ENCODE measurements at places on chromosomes 2 and 18.

DNA sequence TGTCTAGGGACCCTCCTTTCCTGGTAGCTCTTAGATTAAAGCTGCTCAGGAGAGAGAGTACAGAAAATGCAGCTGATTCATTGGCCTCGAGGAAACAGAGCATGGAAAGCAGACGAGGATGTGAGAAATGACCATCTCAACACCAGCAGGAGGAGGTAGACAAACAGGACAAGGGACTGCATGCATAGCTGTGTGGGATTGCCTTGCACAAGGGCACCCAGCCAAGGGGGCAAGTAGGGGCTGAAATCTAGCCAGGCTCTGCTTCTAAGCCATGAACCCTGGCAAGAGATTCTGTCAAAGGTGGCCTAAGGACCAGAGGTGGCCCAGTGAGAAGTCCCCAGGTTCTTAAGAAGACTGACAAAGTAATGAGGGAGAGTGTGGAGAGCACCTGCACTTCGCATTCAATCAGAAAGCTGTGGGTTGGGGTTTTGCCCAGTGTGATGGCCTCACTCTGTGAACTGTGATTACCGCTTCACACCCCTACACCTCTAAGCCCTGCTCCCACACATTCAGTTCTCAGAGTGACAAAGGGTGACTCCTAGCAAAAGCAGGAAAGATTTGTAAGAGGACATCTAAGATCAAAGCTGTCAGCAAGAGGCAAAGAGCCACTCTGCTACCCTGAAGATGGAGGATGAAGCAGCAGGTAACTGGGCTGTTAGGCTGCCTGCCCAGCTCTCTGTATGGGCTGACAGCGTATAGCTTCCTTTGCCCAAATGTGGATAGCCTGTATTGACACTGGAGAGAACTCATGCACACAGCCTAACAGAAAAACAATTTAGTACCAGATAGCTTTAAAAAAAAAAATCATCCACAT, 151.3 kb upstream of the PELI1 start:
- DNase-seq, result no peak

GRCh38 chr18:55654986-55655385, 67.0 kb upstream of the TCF4 start:
- no peak for DNase-seq

- peak; percentile 51 for DNase-seq
Observed at GRCh38 chr2:109409321-109410038, 204.3 kb downstream of the SEPTIN10 start.

GRCh38 chr18:6629635-6630140, 99.8 kb upstream of the ARHGAP28 start:
- DNase-seq, result peak; percentile 76

GRCh38 chr18:24231773-24232735, 93.2 kb downstream of the CABYR start:
- no peak for DNase-seq

- DNase-seq, result no peak
Observed at GRCh38 chr2:159773886-159774285, 24.1 kb downstream of the CD302 start.

DNA sequence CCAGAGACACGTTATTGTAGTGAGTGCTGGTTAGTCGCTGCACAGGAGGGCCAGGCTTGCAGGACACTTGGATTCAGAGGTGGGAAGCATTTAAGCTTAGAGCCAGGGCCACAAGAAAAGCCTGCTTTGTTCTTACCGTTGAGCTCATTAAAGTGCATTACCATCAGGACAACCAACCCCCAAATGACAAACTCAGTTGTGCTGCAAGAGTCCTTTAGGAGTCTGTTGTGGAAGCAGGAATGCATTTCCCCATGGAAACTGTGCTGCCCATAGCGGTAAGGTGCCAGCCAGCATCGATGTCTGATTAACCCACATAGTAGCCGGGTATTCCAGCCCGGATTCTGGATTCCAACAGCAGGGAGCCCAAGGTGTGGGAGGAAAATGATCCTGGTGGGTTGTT, 23.4 kb upstream of the REEP1 start:
- no peak for DNase-seq

DNA sequence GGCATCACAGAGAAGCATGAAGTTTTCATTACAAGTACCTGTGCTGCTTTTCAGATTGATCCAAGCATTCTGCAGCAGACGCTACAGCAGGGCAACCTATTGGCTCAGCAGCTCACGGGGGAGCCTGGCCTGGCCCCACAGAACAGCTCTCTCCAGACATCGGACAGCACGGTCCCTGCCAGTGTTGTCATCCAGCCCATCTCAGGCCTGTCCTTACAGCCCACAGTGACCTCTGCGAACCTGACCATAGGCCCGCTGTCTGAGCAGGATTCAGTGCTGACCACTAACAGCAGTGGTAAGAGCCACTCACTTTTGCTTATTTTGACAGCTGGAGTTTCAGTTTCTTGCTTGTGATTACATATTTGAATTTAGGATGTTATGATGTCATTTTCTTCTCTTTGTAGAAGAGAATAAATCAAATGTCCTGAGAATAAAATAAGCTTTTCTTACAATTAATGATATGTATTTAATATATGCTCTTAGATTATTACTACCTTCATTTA, 104.9 kb downstream of the ZNF236 start:
- DNase-seq, result no peak

DNA sequence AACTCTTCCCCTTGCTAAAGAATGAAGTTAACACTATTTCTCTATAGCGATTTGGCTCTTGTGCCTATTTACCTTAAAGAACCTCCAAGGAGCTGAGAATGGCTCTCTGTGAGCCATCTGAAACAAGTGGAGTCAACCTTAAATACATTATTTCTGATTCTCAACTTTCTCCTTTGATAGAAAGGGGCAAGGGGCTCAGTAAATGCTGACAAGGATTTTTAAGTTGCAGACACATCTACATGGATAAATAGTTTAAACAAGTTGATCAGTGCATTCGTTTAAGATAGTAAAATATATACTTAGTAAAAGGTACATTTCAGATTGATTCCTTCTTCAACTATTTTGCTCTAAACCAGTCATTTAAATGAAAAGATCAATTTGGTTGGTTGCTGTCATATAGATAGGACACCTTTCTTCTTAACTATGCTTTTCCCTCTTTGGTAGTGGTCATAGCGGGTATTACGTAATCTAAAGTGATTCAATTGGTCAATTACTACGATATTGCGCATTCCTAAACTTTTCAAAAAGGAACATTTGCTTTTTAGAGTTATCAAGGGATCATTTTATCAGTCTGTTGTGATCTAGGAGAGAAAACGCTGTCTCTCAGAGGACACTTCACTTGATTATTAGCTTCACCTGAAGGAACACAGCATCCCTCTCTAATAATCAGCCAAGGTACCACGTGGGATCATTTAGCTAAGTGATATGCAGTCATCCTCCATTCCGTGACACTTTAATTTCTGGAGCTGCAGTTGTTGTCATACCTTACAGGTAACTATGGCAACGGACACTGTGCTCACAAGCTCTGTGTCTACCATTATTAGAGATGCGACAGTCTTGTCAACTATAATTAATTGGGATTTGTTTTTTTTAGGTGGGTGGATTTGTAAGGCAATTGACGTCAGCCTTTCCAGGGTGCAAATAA, 50.9 kb upstream of the KCNE4 start:
- DNase-seq, result no peak

DNA sequence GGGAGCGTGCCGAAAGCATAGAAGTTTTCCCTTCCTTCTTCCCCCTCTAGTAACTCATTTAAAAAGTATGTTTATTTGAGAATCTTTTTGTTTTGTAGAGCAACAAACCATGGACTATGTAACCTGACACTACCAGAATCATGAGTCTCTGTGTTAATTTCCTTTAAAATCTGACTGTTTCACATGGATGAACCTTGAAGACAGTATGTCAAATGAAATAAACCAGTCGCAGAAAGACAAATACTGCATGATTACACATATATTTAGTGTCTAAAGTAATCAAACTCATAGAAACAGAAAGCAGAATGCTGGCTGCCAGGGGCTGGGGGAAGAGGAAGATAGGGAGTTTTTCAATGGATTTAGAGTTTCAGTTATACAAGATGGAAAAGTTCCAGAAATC, 32.3 kb downstream of the PTPN2 start:
- DNase-seq, result no peak

- no peak for DNase-seq
Observed at GRCh38 chr2:188852772-188853171, 121.4 kb upstream of the COL3A1 start.

DNA sequence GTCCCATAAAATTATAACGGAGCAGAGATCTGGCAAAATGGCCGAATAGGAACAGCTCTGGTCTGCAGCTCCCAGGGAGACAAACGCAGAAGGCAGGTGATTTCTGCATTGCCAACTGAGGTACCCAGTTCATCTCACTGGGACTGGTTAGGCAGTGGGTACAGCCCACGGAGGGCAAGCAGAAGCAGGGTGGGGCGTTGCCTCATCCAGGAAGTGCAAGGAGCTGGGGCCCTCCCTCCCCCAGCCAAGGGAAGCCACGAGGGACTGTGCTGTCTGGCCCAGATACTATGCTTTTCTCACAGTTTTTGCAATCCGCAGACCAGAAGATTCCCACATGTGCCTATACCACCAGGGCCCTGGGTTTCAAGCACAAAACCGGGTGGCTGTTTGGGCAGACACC, 22.8 kb downstream of the ICA1L start:
- DNase-seq, result no peak

DNA sequence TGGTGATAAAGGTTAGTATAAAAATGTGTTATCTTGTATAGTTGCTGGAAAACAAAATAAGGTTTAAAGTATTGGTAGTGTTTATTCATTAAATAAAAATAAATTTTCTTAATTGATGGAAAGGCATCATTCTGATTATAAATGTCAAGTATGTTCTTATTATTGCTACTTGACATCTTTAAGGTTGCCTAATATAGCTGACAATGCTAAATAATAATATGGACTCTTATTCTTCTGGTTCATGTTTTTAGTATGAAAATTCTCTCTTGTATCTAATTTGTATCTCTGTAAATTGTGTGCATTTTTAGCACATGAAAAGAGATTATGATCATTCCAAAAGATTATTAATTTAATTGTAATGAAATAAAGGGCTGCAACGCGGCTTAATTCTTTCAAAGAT, 25.0 kb downstream of the RBM44 start:
- DNase-seq, result no peak

DNA sequence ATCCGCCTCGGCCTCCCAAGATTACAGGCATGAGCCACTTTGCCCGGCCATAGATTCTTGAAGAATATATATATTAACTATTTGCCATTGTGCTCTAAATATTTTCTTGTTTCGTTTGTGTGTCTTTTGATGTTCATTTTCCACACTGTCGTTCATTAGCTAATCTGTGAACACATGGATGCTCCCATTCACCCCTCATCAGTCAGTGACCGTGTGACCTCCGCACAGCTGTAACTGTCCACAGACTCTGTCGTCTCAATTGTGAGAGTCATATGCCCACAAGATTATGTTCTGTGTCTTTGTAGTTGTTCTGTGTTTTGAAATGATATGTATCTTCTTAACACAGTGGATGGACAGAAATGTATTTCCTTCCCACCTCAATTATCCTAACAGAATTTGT, 29.6 kb downstream of the RAMP1 start:
- no peak for DNase-seq

- DNase-seq, result peak; percentile 9
Observed at GRCh38 chr2:140643761-140644187, 1487.0 kb downstream of the LRP1B start.

DNA sequence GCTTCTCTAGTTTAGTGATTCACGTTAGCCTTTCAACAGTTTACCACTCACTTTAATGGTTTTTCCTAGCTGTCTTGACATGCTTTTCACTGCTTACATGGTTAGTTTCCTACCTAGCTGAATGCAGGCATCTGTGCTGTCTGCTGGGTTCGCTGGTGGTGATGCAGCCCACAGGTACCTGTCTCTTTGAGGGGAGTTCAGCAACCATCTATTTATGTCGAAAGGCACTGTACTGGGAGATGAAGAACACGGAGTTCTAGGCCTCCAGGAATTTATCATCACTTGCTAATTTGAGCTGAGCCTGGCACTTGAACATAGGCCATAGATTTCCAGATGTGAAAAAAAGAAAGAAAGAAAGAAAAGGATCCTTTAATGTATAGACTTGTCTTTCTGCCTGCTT, 148.5 kb downstream of the NEDD4L start:
- no peak for DNase-seq

GRCh38 chr2:67701011-67701410, 303.9 kb downstream of the ETAA1 start:
- DNase-seq, result peak; percentile 50

DNA sequence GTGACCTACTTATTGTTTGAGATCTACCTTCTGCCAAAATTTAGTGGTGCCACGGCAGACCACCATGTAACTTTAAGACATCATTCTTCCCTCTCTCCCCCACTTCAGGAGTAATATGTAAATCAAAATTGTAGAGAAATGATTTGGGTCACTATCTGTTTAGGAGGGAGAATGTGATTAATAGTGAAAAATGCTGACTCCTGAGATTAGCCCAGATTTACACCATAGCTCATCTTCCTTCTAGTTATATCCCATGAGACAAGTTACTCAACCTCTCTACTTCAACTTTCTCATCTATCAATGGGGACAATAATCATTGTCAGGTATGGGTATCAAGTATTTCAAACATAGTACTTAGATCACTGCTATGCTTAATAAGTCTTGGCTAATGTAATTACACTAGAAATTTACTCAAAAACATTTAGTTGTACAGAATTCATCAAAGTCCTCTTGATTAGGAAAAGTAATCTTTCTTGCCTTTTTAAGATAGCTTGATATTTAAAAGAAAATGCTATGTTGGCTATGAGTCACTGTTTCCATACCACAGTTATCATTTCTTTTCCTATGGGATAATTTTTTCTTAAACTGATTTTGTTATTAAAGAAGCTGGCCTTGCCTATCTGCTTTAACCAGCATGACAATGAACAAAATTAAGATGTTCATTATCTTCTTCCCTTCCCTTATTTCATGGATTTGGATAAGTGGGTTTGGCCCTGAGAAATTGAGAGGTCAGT, 1038.9 kb upstream of the ZEB2 start:
- DNase-seq, result no peak

GRCh38 chr2:151927501-151928221, 99.4 kb upstream of the ARL5A start:
- no peak for DNase-seq

DNA sequence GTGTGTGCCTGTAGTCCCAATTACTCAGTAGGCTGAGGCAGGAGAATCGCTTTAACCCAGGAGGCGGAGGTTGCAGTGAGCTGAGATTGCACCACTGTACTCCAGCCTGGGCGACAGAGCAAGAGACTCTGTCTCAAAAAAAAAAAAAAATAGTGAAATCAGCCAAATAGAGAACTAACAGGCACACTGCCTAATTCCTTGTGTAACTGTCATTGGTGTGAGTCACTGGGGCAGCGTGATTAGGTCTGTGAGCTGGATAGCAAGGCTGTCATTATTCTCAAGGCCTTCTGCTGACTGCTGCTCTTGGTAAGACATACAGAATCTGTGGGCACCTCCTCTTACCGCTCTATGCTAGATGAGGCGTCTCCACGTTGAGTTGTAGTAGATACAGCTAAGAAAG, 270.3 kb downstream of the NEDD4L start:
- peak; percentile 68 for DNase-seq

GRCh38 chr2:74498500-74499266, 720 bp downstream of the LBX2 start:
- DNase-seq, result no peak

- DNase-seq, result no peak
Observed at GRCh38 chr2:165863810-165864261, 69.8 kb upstream of the GALNT3 start.

GRCh38 chr18:63960891-63961290, 9.0 kb upstream of the SERPINB8 start:
- DNase-seq, result no peak

GRCh38 chr2:216624251-216624650, 9.0 kb upstream of the IGFBP2 start:
- DNase-seq, result no peak
